SK-N-SH (cell line): ENCODE measurements at places on chromosomes 1 and 21. TPM values are rescaled to one million over a fixed set of nuclear protein-coding genes. Genes with fewer than 3 reads are reported as not detected.

- no peak for DNase-seq
These were observed 5.7 kb downstream of the TRIM46 start for GRCh38 chr1:155179112-155180031.

- DNase-seq = no peak
These were observed 327.9 kb upstream of the BEND5 start for GRCh38 chr1:49104575-49104974.

DNA sequence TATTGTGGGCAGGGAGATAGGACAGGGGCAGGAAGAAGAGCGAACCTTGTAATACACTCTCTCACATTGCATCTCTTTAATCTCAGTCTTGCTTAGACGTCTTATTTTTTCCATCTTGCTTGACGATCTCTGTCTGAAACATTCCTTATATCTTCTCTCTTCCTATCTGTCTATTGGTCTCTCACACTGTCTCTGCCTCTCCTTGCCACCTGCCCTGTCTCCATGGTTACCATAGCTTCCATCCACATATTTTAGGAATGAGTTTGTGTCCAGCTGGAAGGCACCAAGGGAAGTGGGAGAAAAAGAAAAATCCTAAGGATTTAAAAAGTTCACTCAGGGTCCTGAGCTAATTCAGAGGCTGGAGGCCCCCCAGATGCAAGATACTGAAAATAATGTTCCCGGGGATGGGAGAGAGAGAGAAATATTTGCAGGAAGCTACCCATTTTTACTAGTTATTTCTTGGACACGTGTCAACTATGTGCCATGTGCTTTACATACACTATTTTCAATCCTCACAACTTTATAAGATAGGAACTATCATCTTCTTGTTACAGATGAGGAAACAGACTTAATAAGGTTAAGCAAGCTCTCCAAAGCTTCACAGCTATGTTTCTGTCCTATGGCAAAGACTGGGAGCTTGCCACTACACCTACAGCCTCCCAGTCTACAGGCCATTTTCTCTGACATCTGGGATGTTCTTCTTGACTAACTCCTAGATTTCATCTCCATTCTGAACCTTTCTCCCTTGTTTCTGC, 933 bp downstream of the ANKRD34A start:
- DNase-seq = no peak

The FCAMR gene
- polyA plus RNA-seq = not detected in 2 replicates

The OR10J1 gene
- not detected in 2 replicates for polyA plus RNA-seq

The MTOR gene
- polyA plus RNA-seq = 20.9 and 26.4 TPM in 2 replicates

The C4BPA gene
- not detected in 2 replicates for polyA plus RNA-seq
